ENCODE measurements at places on chromosomes 5 and 9.
A peak's percentile ranks its signal among the peaks of the same experiment; 100 is the strongest.

DNA sequence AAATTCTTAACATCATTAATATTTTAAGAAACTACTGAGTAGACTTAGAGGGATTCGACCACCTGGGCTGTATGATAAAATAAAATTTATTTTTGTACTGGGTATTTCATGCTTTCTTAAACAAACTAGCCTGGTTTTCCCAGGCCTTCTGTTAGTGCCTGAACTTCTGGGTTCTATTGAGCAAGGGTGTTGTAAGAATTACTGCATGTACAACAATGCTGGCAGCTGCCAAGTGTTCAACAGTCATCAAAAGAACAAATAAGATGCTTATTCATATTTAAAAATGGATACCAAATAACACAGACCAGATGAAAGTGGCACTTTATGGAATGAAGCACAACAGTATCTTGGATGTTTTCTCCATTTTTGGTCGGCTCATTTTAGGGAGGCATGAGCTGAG lies 123.2 kb upstream of the FBXL7 start:
- no peak for DNase-seq

DNA sequence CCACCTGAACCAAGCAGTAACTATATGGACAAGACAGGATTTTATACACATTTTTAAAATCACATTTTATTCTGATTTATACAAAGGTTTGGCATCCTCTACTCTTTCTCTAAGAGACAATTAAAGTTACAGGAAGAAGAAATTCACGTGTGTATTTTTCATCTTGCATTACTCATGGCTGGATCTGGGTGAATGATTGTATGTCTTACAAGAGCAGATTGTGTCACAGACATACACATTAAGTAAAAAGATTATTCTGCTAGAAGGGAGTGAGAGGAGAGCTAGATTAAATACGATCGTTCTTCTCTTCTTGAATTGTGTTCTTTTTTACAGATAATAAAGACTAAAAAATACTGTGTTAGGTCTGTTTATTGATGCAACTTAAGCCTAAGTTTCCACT lies 20.8 kb upstream of the CEP120 start:
- DNase-seq: no peak

DNA sequence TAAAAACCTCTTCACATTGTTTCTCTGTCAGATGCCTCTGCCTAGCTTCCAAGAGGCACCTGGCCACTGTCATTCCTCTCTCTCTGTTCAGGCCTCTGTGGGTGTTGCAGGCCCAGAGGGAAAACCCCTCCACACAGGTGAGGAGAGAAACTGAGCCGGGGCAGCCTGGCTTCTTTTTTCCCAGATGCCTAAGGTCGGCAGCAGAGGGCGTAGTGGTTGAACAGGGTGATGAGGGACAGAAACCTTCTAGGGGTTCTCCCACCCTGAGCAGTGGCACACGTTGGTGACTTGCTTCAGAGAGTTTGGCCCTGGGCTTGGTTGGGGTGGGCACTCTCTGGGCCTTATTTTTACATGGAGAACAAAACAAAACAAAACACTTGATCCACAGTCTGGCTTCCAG lies 12.2 kb downstream of the IL9 start:
- no peak for DNase-seq

DNA sequence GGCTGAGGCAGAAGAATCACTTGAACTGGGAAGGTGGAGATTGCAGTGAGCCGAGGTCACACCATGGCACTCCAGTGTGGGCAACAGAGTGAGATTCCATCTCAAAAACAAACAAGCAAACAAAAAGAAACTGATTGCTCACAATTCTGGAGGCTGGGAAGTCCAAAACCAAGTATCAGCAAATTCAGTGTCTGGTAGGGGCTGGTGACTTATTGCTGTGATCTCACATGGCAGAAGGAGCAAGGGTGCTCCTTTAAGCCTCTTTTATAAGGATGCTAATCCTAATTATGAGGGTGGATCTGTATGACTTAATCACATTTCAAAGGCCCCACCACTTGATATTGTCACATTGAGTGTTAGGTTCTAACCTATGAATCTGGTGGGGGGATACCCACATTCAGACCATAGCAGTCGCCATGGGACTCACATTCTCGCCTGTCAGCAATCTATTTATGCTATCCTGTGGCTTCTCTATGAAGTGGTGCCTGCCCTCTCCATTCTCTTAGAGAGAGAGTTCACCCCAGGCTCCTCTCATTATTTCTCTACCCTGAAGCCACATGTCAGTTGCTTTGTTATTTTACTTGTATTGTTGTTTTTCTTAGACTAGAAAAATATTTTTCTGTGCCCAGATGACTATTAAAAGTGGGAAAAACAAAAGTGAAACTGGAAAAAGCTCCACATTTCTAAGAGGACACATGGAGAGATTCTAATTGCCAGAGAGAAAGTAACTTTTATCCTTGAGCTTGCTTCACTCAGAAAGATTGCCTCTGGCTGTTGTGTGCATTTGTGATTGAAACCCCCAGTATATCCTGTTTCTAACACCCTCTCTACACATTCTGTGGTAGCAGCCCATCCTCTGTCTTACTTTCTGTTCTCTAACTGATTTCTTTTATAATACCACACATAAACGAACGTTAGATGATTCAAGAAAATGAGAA lies 18.8 kb upstream of the PRLR start:
- no peak for DNase-seq

DNA sequence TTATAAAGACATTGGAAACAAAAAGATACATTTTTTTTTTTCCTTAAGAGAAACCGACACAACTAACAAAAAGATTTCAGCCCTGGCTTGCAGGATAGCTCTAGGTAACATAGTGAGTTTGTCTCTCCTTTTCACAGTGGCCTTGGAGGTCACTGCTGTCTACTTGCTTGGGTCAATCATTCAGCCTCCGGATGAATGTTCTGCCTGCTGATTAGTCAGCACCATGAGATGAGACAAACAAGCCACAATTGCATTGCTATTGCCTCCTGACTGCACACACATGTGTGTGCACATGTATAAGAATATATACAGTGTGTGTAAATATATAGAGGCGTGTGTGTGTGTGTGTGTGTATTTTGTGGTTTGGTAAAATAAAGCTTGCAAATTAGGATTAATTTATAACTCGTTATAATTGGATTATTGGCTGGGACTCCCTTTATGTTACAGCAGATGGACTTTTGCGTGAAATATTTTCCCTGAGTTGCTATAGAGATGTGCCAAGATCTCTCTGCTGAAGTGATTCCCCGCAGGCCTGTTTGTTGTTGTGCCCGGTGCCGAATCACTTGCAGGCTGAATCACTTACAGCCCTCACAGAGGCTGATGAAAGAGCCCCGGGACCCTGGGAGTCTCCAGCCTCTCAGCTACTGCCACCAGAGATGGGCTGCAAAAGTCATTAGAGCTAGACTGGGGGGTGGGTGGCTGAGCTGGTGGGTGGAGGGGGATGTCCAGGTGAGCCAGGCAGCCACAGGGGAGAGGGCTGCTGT lies 161.2 kb downstream of the FGF18 start:
- DNase-seq: no peak

DNA sequence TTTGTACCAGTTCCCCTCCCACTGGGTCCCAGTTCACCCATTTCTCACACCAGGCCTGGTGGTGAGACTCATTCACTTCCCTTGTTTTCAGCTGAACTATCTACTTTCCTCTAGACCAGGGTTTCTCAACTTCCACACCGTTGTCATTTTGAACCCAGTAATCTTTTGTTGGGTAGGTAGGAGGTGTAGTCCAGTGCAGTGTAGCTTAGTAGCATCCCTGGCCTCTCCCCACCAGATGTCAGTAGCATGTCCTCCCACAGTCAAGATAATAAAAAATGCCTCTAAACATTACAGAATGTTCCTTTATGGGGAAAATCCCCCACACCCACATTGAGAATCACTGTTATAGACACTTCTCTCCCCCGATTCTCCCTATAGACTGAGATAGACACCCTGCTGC lies 299.1 kb downstream of the EPB41L4A start:
- no peak for DNase-seq

DNA sequence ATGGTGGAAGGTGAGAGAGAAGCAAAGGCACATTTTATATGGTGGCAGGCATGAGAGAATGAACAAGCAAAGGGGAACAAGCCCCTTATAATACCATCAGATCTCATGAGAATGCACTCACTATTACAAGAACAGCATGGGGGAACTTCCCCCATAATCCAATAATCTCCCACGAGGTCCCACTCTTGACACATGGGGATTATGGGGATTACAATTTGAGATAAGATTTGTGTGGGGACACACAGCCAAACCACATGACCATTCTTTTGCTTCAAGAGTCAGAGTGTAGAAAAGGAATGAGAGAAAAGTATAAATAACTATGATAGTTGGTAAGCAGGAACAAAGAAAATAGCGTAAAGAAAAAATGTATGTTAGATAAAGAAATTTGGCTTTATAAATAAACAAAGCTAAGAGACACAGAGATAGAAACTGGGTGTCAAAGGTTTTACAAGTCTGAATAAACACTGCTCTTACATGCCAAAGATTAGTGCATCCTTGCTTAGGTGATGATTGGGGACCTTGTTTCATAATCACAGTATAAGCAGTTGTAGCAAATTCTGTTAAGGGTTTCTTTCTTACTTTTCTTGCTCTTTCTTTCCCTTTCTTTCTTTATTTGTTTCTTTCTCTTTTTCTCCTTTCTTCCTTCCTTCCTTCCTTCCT lies 91.9 kb upstream of the PAPPA start:
- DNase-seq: no peak

DNA sequence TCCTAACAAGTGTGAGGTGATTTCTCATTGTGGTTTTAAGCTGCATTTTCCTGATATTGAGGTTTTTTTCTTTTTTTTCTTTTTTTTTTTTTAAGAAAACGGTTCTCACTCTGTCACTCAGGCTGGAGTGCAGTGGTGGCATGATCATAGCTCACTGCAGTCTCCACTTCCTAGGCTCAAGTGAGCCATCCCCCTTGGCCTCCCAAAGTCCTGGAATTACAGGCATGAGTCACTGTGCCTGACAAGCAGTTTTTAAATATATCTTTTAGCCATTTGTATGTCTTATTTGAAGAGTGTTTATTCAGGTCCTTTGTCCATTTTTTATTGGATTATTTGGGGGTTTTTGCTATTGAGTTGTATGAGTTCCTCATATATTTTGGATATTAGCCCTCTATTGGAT lies 53.8 kb downstream of the GCNT1 start:
- DNase-seq: no peak

- no peak for DNase-seq
These were observed 14.0 kb upstream of the GPR151 start for GRCh38 chr5:146529984-146530383.

DNA sequence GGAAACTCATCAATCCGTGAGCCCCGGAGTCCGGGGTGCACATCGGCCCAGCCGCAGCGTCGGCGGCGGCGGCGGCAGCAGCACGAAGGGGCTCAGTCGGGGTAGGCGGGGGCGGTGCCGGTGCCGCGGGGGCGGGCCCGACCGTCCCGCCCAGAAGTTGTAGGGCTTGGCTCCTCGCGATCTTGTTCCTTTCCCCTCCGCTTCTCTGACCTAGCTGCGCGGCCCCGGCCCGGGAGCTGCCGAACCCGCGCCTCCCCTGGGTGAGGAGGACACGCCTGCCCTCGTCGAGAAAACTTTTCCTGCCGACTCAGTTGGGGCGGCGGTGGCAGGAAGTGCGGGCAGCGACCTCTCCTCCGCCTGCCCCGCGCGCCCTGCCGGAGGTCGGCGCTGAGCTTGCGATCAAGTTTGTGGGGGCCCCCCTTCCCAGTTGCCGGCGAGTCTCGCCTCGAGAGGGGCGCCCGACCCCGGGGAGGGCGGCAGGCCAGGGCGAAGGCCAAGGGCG lies at the start of gene MAN2A1:
TSS of gene MAN2A1 (plus strand) at position 188 of the 502 bp plus-strand sequence. CDS start 491 bp downstream, outside the sequence.
- DNase-seq: peak; percentile 72

DNA sequence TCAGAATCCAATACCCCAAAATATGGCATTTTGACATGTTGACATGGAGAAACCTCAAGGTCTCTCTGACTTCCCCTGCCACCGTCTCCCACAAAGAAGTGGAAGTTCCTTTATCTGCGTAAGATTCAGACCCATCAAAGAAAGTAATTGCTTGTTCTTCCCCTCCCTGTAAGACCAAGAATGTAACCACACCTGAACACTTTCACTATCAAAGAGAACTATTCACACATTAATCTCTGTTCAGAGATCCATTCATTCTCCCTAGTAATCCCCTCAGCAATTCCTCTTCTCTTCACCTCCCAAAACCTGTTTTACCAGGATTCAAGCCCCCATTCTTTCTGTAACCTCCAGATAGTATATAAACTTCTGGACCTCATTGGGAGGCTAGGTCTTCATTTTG lies 4.1 kb upstream of the SLC1A1 start:
- no peak for DNase-seq

- DNase-seq: peak; percentile 14
These were observed 76.8 kb downstream of the LMX1B start for GRCh38 chr9:126690431-126691051.

DNA sequence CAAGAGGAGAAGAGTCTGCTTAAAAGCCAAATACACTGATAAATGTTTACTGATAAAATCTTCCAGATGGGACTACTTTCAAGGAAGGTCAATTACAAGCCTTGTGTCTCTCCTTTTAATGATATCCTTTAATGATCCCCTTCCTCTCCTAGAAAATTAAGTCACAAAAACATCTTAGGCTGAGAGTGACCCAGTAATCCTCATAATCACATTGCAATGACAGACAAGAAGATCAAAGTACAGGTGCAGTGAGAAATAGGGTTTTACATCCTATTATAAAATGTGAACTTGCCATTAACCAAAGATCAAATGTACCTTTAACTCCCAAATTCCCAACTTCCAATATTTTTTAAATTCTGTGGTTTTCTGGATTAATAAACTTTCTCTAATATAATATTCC lies 514.8 kb downstream of the RAB3C start:
- no peak for DNase-seq

DNA sequence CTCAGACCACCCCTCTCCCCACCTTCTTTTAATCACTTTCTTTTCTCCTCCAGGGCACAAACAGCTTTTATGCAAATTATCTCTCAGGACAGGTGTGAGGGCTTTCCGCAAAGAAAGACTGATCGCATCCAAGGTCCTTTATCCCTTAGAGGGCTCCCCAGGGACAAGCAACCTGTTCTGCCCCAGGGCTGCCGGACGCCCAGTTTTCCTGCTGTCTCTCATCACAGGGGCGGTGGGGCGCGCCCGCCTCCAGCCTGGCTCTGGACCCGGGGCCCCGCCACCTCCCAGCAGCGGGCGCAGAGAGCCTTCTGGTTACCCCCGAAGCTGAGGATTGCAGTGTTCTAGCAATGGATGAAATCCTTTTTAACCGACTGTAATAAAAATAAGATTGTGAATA lies 266.1 kb downstream of the CWC27 start:
- no peak for DNase-seq

GRCh38 chr5:60943624-60944023 lies 1.2 kb downstream of the ERCC8 start:
- no peak for DNase-seq
